ENCODE measurements at places on chromosomes 2 and 18. TPM values are rescaled to one million over a fixed set of nuclear protein-coding genes. Genes with fewer than 3 reads are reported as not detected.

DNA sequence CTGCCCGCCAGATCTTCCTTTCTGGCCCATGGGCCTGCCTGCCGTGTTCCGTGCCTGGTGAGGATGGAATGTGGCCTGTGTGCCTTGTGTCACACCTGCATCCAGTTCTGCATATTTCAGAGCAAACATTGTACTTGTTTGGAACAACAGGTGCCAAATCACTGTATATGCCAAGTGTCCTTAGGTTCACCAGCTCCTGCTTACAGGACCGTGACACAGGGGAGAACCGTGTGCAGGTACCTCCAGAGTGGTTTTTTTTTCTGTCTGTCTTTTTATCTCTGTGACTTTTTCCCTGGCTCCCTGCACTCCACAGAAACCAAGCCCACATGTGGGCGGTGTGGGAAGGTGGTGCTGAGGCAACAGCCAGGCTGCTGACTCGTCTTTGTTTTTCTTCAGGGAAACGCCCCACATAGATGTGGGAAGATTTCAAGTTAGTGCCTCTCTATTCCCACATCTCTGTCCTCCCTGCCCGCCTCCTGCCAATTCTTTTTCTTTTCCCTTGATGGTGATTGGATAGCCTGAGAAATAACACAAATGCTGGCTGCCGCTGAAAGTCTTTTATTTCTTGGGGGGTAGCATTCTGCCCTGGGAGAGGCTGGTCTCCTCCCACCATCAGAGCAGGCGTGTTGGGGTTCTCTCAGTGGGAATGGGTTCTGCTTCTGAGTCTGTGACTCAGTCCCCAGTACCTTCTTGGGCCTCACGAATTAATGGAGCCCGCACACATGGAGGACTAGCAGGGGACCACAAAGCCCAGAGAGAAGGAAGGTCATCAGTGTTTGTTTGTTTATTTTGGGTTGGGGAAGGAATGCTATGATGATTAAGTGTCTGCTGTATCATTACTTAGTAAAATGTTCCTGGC, 21.4 kb downstream of the GRHL1 start:
- no peak for DNase-seq

- no peak for DNase-seq
These were observed 57.6 kb upstream of the FZD7 start for GRCh38 chr2:201975964-201976612.

CAPN14 gene
- polyA plus RNA-seq = 0.09 TPM

- no peak for DNase-seq
These were observed 81.2 kb downstream of the FAM124B start for GRCh38 chr2:224320660-224321059.

DNA sequence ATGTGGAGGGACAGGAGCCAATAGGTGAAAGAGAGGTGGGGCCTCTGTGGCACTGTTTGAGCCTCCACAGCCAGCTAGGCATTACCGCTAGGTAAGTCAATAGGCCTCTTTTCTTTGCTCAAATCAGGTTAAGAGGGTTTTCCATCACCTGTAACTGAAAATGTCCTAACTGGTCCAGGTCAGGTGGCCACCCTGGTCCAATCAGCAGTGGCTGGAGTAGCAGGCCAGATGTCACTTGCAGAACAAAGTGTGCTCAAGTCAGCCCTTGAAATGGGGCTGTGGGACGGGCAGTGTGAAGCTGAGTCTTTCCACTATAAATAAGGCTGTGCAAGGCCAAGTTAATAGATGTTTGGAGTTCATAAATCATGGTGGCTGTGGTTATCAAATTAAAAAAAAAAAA, 20.9 kb downstream of the FBXO36 start:
- DNase-seq = no peak

Measured in AG04450 (cell line).